ENCODE measurements at places on chromosomes 6 and 20.

DNA sequence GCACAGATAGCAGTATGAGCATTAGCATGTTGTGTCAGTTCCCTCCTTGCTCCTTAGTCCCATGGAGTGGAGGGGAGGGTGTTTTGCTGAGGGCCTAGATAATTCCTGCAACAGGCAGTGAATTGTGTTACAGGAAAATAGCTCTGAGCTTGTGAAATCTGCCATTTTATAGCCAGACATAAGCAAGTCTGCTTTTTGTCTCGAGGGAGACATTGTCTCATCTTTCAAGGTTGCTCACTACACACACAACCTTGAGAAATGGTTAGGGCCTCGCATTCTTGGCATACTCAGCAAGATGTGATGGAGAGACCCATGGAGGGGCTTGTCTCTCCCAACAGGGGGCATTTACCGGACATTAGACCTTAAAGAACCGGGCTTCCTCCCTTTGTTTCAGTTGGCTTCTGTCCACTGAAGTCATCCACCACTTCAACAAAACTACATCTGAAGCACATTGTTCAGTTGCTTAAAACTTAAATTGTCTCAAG is 108.0 kb upstream of the FOXO3 start:
- DNase-seq: no peak

DNA sequence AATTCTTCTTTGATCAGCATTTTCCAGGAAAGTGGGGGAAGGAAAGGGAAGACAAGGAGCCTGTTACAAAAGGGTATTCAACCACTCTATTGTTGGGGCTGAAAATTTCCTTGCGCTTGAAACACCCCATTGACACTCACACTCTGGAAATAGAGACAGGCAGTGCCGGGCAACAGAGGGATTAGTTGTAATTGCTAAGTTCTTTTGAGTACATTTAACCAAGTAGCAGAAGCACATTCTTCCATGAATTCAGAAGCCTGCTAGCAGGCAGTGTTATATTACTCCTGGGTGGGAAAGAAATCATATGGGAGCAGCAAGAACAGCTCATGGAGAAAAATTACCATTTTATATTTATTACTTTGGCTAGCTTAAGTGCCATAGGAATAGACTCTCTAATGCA is 745.5 kb downstream of the C6orf118 start:
- DNase-seq: no peak

GRCh38 chr20:47775841-47776240 is 9.4 kb downstream of the SULF2 start:
- no peak for DNase-seq

GRCh38 chr6:57248311-57248895 is 26.3 kb upstream of the RAB23 start:
- peak; percentile 8 for DNase-seq

DNA sequence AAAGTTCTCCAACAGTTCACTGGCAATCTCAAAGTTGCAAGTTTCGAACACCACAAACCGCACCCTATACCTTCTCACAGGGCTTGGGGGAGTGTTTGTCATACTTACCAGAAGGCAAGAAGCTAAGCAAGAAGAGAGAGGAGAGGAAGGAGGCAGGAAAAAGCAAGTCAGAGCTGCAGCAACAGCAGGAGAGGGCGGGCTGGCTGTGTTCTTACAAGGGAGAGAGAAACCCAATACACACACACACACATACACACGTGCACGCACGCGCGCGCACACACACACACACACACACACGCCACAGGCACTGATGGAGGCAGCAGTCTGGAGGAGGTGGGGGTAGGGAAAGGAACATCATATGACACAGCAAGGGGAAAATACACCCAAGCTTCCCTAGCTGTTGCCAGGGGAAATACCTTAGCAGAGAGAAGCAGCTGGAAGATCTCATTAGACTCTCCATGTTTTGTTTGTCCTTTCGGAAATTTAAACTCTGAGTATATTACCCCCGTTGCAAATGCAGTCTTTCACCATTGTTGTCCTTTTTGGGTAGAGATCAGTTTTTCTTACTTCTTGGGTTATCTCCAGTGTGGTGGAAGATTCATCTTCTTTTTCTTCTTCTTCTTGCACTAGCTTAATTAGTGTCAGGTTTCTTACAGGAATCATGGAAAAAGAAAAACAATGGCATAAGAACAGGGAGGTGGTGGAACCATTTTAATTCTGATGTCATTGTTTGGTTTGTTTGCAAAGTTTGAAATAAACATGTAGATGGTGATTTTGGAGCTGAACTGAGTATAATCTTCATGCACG is at the start of gene TXLNB:
TSS of gene TXLNB (minus strand) at position 186 of the 807 bp plus-strand sequence. CDS start 3,099 bp downstream, outside the sequence.
- DNase-seq: peak; percentile 33

GRCh38 chr20:4174909-4175308 is 159.6 kb upstream of the RNF24 start:
- DNase-seq: no peak

DNA sequence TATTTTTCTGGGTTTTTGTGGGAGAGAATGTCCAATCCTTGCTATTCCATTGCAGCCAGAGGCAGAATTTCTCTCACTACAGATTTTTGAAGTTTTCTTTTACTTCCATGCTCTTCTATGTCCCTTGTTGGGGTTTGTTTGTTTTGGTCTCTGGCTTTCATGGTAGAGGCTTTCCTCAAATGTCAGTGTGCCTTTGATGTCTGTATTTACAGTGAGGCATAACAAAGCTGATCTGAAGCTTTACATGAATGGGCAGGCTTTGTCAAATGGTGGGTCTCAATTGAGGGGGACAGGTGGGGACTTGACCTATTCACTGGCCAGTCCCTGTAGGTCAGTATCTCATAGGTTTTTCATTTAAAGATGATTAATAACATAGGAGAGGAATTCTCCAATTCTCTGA is 8.6 kb upstream of the CARMIL1 start:
- DNase-seq: no peak

GRCh38 chr20:17571153-17571527 is 1.3 kb downstream of the DSTN start:
- DNase-seq: no peak

- no peak for DNase-seq
Observed at GRCh38 chr20:51494241-51495110, 48.0 kb downstream of the NFATC2 start.

DNA sequence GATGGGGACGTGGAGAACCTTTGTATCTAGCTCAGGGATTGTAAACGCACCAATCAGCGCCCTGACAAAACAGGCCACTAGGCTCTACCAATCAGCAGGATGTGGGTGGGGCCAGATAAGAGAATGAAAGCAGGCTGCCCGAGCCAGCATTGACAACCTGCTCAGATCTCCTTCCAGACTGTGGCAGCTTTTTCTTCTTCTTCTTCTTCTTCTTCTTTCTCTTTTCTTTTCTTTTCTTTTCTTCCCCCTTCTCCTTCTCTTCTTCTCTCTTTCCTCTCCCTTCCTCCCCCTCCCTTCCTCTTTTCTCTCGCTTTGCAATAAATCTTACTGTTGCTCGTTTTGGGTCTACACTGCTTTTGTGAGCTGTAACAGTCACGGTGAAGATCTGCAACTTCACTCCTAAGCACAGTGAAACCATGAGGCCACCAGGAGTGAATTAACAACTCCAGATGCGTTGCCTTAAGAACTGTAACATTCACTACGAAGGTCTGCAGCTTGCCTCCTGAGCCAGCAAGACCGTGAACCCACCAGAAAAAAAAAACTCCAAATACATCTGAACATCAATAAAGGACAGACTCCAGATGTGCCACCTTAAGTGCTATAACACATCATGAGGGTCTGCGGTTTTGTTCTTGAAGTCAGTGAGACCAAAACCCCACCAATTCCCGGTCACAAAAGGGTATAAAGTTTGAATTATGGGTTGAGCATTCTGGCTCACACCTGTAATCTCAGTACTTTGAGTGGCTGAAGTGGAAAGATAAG is 19.6 kb upstream of the SERPINB1 start:
- no peak for DNase-seq

DNA sequence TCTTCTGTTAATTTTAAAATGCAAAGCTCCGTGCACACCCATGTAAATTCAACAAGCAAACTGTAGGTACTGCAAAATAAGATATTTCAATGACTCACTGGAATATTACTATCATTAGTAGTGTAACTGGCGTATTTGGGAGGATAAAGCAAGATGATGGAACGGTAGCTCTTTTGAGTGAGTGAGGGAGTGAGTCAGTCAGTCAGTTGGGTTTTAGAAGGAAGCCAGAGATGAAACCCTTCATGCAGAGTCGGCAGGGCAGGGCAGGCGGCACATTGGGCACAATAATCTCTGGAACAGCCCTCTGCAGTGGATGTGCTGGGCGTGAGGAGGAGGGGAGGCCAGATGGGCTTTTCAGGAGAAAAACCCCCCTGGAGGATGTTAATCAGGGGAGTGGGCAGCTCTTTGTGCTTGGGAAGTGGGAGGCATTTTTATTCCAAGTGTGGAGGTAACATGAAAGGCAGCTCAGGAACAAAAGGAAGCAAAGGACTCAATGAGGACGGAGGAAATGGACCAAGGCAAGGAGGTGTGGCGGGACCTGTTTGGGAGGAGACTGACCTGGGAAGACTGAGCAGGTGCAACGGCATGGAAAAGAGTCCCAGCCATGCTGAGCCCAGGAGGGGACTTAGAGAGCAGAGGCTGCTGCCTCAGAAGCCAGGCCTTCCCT is 171.2 kb downstream of the ZDHHC14 start:
- peak; percentile 15 for DNase-seq

DNA sequence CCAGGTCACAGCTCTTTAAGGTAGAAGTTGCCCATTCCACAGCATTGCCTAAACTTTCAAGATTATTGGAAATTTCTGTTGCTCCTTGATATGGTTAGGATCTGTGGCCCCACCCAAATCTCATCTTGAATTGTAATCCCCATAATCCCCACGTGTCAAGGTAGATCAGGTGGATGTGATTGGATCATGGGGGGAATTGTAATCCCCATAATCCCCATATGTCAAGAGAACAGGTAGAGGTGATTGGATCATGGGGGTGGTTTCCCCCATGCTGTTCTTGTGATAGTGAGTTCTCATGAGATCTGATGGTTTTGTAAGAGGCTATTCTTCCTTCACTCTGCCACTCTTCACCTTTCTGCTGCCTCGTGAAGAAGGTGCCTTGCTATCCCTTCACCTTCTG is 327.4 kb upstream of the MAP3K7 start:
- peak; percentile 75 for DNase-seq

DNA sequence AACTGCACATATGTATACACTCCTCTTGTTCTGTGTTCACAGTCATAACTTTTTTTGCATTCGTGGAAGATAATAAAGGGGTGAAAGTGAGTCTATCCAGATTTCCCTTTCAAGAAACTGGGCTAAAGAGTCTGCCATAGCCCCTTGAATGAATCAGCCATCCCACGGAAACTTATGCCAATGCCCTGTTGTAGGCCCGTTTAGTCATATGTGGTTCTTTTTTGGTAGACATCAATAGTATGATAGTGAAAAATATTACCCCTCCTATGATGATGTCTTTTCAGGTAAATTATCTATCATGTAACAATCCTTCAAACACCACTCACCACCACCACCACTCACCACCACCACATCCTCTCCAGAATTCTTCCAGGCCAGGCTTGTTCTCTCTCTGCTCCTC is 99.9 kb upstream of the MYLIP start:
- DNase-seq: no peak

DNA sequence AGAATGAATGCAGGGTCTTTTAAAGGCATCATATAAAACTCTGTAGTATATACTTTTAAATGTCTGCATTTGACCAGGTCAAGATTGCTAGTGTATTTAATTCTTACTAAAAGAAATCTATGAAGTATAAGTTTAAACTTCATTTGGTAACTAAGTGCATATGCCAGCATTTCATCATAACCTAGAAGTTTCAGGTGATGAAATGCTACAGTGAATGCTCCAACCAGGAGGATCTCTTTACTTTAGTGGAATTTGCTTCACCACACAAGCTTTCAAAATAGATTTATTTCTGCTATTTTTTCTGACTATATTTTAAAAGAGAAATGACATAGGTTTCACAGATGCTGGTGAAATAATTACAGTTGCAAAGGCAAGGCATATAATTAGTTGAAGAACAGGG is 141.9 kb downstream of the HIVEP2 start:
- no peak for DNase-seq

DNA sequence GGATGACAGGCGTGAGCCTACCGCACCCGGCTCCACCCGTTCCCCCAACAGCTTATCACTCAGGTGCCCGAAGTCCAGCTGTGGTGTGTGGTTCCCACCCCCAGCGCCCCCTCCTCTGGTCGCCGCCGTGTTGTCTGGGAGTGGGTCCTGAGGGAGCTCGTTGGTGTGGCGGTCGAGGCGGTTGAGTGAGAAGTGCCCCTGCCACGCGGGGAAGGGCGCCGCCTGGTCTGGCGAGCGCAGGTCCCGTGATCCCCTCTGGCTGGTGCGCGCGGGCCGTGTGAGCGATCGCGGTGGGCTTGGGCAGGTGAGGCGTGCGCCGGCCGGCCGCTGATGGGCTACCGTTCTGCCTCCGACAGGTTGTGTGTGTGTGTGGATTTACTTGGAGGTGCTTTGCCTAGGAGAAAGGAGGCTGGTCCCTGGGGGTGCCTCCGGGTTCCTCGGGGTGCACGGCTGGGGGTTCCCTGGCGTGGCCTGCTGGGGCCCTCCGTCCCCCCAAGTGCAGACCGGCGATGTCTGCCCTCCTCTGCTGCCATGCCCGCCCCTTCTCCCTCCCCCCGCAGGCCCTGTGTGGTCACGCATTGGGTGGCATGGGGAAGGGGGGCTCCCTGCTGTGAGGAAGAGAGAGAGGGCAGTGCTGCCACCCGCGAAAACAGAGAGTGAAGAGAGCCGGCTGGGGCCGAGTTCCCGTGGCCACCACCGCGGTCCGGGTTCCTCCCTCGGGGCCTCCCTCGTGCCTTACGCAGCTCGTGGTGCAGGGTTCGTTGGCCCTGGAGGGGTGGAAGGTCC is 336.0 kb upstream of the DEFB115 start:
- no peak for DNase-seq

- DNase-seq: no peak
Observed at GRCh38 chr20:9628141-9628540, 113.8 kb downstream of the LAMP5 start.

DNA sequence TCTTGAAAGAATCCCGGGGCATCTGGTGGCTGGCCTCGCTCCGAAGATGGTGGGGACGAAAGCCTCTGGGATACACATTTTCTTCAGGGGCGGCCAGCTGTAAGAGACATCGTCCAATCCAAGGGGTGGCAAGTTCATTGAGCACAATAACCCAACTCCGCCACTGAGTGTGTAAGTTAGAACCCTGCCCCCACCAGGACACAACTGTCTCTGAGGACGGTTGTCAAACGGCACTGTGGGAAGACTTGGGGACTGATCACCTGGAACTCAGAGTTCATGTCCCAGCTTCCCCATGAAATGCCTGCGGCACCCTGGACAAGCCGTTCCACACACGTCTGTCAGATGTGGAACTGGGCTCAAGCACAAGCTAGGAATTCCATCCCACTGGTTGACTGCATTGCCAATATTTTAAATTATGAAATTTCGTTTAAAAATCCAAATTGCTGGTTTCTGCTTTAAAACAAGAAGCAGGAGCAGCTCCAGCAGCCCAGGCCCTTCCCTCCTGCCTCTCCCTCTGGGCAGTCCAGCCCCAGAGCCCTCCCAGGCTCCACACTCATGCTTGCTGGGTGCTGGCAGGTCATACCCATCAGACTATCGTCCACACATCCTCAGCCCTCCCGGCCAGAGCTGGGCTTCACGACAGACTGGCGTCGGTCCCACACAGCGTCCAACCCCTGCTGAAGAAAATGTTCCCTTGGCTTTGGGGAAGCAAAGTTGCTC is 80.9 kb upstream of the AFDN start:
- DNase-seq: no peak
